C1 segment of cervical spinal cord (tissue), 14 donors: ENCODE measurements at places on chromosomes 5 and 9.

GRCh38 chr5:119322948-119323537, 32.8 kb upstream of the TNFAIP8 start:
- DNase-seq, result no peak

- DNase-seq, result no peak
Measured at GRCh38 chr9:36456480-36457065, 56.5 kb upstream of the RNF38 start.

DNA sequence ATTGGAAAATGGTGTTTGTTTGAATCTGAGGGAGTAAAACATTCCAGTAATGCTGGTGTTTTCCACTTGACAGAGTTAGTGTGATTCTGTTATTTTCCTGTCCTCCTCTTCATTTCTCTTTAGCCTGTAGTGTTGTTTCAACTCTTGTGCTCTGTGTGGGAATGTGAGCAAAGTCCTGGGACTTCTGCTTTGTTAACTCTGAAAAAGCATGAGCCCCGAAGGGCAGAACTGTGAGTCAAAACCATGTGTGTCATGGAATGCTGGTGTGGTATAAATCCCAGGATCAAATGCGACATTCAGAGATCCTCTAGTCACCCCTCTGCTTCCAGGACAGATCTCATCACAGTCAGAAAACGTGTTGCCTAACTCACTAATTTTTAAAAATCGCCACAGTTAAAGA, 8.9 kb downstream of the F2R start:
- DNase-seq, result no peak

- DNase-seq, result no peak
Measured at GRCh38 chr5:55749387-55749786, 11.5 kb downstream of the DDX4 start.

- DNase-seq, result no peak
Measured at GRCh38 chr5:116045821-116046220, 13.5 kb downstream of the ARL14EPL start.

GRCh38 chr9:7777771-7778170, 21.8 kb downstream of the DMAC1 start:
- no peak for DNase-seq

DNA sequence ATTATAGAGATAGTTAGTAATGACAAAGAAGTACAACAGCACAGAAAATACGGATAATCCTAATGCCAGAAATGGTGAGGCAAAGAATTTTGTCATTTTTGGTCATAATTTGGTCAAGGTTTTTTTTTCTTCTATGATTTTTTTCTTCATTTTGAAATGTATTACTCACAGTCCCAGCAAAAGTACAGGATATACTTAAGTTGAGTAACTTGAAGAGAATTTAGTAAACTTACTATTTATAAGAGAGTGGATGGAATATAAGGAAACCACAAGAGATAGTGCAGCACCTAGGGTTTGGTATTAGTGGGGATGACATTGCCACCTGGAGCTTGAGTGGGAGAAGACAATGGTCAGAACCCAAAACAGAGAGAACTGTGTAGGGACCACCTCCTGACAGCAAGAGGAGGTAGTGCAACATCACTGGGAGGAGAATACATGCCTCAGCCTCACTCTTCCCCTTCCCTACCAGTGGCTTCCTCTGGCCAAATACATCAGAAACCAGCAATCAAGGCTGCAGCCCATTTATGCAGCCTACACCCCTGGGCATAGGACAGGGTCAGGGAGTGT, 434.5 kb upstream of the TRPC7 start:
- DNase-seq, result no peak
